ENCODE measurements at places on chromosomes 16 and 17.

- DNase-seq = no peak
These were observed 82.6 kb upstream of the GNAO1 start for GRCh38 chr16:56108724-56109123.

DNA sequence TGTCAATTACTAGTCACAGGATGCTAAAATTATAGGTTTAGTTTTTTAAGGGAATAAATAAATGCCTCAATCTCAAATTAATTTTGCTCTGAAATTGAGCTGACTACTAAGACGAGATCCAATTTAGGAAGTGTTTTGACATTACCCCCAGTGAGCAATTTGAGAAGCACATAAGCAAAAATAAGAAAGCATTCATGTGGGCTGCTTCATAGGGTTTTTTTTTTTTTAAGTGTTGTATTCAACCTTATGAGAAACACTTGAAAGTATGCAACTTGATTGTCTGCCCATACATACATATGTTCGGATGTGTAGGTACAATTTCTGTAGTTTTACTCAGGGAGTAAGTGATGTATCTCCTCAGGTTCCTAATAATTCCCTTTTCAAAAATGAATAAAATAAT, 77.6 kb downstream of the PRKCA start:
- DNase-seq = no peak

GRCh38 chr16:48383009-48383876, 2.0 kb downstream of the SIAH1 start:
- DNase-seq = no peak

DNA sequence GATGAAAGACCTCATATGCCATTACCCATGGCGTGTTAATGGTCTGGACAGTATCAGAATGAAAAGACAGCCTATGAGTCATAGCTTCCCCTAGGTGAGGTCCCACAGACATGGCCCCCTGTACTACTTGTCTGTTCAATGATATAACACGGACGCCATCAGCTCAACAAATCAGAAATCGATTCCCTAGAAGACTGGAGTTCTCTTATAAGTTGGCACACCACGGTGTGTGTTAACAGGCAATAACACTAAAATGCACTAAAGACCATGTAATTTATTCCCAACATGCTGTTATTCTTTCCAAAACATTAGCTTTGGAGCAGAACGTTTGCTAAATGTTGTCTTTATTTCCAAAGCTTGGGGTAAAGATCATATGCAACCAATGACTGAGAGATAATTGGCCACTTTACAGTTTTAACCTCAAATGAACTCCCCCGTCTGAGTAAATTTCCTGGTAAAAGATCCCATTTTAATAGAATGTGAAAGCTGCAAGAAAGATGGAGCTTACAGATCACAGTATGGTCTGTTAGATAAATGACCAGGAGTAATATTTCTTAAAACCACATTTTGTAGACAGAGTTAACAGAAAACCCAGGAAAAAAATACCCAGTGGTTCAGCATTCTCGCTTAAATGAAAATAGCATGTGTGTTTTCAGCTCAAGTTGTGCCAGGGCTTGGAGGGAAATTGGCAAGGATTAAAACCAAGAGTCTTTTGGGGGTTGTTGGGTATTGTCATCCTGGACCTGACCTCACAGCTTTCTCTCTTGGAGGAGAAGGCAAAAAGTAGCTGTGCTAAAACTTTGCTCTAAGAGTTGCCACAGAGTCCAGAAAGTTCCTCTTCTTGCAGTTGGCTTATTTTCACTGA, 65.9 kb downstream of the PCTP start:
- DNase-seq = no peak

DNA sequence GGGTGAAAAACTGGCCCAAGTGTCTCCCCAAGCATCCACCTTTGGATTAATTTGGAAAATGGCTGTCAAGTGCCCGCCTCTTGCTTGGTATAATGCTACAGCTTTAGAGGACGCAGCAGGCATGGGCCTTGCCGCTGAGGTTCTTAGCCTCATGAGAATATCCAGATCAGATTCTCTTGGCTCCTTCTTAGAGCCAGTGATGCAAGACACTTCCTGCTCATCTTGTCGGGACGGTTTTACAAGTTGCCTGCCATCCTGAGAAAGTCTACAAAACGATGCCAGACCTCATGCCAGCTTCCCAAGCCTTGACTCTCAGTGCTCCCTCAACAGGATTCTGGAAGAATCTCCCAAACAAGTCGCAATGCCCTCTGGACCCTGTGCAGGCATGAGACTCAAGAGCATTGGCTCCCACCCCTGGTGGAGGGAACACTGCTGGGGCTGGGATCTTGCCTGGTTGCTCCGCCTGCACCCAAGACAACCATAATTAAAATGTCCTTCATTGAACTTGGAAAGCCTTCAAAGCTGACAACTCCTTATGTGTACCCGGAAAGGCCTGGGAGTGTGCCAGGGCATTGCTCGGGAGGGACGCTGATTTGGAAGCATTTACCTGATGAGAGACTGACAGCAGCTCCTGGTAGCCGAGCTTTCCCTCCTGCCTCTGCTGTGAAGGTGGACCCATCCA, 25.8 kb upstream of the STH start:
- DNase-seq = no peak

GRCh38 chr17:74921769-74922168, 1.3 kb downstream of the USH1G start:
- DNase-seq = no peak

Measured in germinal center (tissue), 1 donor.